ENCODE measurements at places on chromosomes 4 and X. TPM values are rescaled to one million over a fixed set of nuclear protein-coding genes. Genes with fewer than 3 reads are reported as not detected.

The FHDC1 gene
- total RNA-seq, result under 0.01 TPM

The SSX3 gene
- total RNA-seq, result not detected

The AREG gene
- total RNA-seq, result 0.18 TPM

The BANK1 gene
- under 0.01 TPM for total RNA-seq

The TLR3 gene
- total RNA-seq, result 0.28 TPM

The TLR10 gene
- not detected for total RNA-seq

The PRSS12 gene
- total RNA-seq, result 62.2 TPM

The PF4V1 gene
- not detected for total RNA-seq

The LEF1 gene
- total RNA-seq, result 0.56 TPM

The CC2D2A gene
- 26.3 TPM for total RNA-seq

The CASK gene
- total RNA-seq, result 21.9 TPM

The SASH3 gene
- total RNA-seq, result not detected

The CLDN2 gene
- not detected for total RNA-seq

The ZNF157 gene
- total RNA-seq, result under 0.01 TPM

The FAM184B gene
- 0.18 TPM for total RNA-seq

The IL21 gene
- not detected for total RNA-seq

The HEPH gene
- 23.5 TPM for total RNA-seq

The FGFBP1 gene
- total RNA-seq, result not detected

The FATE1 gene
- total RNA-seq, result not detected

The HSFX3 gene
- total RNA-seq, result not detected

The DMP1 gene
- total RNA-seq, result not detected

The LRBA gene
- 51.6 TPM for total RNA-seq

The CEP44 gene
- total RNA-seq, result 15.8 TPM

The MAGEC1 gene
- total RNA-seq, result not detected

The KIAA1210 gene
- total RNA-seq, result not detected

The CHRDL1 gene
- 0.36 TPM for total RNA-seq

The OTUD6A gene
- total RNA-seq, result not detected

The GYG2 gene
- 9.2 TPM for total RNA-seq

The MAGEA11 gene
- not detected for total RNA-seq

The SEL1L3 gene
- total RNA-seq, result 43.7 TPM

The SPATA4 gene
- 0.28 TPM for total RNA-seq

The MTMR8 gene
- total RNA-seq, result under 0.01 TPM

The UNC5C gene
- total RNA-seq, result under 0.01 TPM

The HCCS gene
- 35.8 TPM for total RNA-seq

The NOX1 gene
- not detected for total RNA-seq

The CT45A10 gene
- total RNA-seq, result not detected

The SNX25 gene
- total RNA-seq, result 28.3 TPM

The FAM9B gene
- total RNA-seq, result not detected

The STOX2 gene
- total RNA-seq, result 5.4 TPM

The PWWP3B gene
- not detected for total RNA-seq

The CCNA2 gene
- total RNA-seq, result 59.7 TPM

The DCAF4L1 gene
- total RNA-seq, result 0.18 TPM

The RAPGEF2 gene
- 126 TPM for total RNA-seq

Measured in IMR-90 (cell line).